ENCODE measurements at places on chromosomes 2 and 18.

DNA sequence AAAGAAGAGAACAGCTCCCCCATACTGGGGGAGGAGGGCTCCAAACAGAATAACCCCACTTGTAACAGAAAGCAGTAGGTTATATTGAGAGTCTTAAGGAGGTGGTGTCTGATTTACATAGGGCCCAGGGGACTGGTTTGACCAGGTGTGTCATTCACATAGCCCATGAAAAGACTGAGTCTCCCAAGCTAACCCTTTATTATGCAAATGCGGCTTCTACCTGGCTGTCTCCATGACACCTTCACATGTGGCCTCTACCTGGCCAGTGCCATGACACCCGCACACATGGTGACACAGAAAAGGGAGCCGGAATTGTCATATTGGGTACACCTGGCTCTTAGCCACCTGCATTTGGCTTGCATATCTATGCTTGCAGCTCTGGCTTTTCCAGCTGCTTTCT lies 1057.2 kb upstream of the PIK3C3 start:
- no peak for DNase-seq

- no peak for DNase-seq
These were observed 441.8 kb downstream of the NYAP2 start for GRCh38 chr2:225841314-225841713.

DNA sequence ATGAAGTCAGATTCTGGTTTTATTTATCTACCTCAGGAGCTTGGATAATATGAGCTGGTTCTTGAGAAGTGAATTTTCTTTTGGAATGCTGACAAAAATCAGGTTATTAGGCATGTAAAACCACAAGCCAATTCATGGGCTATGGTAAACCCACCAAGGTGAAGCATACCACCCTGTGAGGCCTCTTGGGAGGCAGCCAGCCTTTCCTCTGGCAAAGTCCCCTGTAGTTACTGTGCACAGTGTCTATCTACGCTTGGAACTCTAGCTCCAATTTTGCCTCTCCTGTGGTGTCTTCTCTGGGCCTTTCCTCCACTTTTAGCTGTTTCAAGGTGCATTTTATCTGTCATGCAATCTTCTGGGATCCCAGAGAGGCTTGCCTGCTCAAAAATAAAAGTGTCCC lies 242.7 kb upstream of the ZSWIM2 start:
- no peak for DNase-seq

DNA sequence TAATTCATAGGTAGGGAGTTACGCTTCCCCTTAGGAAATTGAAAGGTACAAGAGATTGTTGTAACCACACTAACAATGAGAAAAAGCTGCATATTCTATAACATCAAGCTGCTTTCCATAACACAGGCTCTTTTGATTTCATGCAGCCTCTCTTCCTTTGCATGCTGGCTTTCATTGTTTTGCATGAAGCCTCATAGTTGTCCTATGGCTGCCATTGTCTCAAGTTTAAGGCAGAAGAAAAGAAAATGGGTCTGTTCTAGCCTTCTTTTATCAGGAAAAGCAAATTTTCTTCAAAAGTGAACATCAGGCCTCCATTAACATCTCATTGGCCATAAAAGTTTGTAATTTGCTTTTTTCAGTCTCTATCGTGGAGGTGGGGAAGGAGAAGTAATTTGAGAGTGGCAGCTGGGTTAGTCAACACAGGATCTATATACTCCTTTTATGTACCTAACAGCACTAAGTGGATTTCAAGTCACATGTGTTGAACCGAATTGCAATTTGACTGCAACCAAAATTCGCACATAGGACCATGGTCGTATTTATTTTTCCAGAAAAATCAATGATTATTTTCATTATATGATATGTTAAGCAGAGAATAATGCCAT lies 248.5 kb upstream of the RND3 start:
- DNase-seq: no peak

GRCh38 chr2:121273116-121273515 lies 11.9 kb downstream of the TFCP2L1 start:
- DNase-seq: no peak

DNA sequence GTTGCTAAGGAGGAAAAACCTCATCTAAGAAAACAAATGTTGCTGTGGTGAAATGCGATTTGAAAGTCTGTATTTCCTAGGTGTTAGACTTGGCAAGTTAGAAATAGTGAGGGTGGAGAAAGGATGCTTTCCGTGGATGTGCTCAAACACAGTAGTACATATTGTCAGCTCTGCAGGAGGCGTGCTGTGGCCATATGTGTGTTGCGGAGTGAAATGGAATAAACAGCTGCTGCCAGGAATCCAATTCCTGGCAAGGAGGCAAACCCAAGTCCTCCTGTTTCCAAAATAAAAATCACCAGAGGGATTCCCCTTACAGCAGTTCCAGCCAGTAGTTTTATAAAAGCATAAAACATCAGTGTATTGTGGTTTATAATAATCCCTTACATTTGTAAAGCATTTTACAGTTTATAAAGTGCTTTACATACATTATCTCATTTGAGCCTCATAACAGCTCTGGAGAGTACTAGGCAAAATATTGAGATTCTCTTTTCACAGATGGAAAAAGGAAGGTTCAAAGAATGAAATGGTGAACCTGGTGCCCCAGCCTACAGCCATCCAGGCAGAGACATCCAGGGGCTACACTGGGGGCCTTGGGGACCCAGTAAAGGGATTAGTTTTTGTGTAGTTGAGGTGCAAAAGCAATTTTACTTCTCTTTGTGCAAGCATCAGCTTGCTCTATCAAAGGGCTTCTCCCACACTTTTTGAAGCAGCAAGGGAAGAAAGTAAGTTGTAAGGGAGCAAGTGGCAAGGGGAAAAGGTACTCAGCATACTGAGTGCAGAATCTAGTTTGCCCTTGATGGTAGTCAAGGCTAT lies 206.0 kb downstream of the AGPS start:
- DNase-seq: no peak

- no peak for DNase-seq
These were observed 491 bp downstream of the ALK start for GRCh38 chr2:29920631-29921559.

DNA sequence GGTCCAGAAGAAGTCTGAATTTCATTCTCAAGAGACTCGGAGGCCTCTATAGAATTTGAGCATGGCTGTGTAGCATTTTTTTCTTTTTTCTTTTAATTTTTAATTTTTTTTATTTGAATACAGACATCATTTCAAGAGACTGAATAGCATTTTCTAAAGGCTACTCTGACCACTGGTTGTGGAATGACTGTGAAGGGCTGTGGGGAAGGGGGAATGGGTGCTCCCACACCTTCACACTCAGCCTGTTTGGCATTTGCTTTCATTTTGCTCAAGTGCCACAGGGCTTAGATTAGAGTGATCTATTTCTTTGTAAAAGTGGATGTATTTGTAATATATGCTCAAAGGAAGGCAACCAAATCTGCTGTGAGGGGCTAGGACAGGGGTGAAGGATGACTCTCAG lies 142.0 kb upstream of the SPOPL start:
- DNase-seq: no peak

GRCh38 chr18:63708650-63709049 lies 5.9 kb downstream of the SERPINB11 start:
- no peak for DNase-seq

DNA sequence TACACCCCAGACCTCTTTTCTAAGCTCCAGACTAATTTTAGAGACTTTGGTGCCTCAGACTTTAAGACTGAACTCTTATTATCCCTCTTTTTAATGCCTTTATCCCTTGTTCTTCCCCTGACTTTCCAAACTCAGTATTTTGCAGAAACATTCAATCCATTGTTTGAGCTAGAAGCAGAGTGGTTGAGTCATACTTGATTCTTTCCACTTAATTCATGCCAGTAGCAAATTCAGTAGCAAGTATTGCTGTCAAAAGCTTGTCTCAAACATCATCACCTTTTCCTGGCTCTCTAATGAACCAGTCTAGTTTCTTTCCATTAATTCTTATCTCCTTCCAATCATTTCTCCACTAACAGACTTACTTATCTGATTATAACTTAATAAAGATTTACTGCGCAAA lies 699.7 kb upstream of the ZNF804A start:
- DNase-seq: no peak

DNA sequence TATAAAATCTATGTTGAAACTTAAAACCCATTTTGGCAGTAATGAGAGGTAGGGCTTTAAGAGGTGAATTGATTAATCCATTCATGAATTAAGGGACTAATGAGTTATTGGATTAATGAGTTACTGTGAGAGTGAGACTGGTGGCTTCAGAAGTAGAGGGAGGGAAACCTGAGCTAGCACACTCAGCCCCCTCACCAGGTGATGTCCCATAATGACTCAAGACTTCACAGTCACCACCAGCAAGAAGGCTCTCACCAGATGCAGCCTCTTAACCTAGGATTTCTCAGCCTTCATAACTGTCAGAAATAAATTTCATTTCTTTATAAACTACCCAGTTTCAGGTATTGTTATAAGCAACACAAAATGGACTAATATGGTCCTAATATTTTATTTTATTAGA lies 621.7 kb upstream of the ACVR2A start:
- no peak for DNase-seq

GRCh38 chr2:99811544-99811943 lies 321.7 kb upstream of the REV1 start:
- no peak for DNase-seq

GRCh38 chr2:147607379-147607778 lies 237.4 kb upstream of the ACVR2A start:
- DNase-seq: no peak

DNA sequence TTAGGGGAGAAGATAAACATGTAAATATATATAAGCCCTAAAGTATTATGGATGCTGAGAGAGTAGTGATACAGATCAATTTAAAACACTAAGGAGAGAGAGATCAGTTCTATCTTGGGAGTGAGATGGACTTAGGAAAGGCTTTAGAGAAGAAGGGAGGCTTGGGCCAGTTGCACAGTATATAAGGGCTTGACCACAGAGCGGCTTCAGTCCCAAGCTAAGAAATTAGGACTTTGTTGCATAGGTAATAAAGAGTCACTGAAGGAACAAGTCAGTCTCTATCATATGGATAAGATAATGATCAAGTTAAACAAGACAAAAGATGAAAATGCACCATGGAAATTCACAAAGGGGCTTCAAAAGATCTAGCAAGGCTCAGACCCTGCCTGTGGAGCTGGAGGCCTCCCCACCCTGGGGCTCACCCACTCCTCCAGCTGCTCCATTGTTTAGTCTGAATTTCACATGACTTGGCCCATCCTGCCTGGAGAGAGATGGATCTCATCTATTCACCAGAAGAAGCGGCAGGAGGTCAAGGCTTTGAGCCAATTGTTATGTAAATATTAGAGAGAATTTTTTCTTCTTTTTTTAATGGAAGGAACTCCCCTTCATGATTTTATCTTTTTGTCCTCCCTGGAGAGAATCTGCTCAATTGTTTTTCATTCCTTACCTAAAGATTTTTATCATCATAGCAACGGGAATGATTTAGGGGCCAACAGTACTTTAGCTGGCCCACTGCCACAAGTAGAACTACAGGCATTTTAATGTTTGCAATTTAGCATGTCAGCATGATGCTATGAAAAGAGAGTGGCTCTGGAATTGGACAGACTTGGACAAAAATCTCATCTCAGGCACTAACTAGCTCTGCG lies 44.0 kb downstream of the GYPC start:
- no peak for DNase-seq

DNA sequence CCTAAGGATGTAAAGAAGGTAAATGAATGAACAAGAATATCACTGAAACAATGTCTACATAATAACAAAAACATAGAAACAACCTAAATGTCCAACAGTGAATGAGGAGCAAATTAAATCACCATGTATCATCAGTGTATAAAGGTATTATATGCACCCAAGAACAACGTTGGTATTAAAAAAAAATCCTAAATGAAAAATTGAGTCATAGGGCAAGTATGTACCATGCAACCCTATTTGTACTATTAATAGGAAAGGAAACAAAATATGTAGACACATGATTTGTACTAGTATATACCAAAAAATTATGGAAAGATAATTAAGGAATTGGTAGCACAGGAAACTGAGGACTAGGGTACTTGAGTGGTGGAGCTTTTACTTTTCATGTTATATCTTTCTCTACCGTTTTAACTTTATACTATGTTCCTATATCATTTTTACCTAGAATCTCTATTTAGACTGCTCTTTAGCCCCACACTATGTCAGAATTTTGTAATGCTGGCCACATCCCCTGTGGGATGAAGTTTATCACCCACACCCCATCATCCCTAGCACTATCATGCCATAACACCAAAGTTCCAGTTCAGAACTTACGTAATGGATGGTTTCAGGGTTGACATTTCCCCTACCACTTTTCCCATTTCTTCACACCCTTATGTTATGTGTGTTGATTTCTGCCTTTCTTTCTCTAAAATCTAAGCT lies 25.6 kb downstream of the IKZF2 start:
- no peak for DNase-seq

GRCh38 chr2:18987016-18987415 lies 371.4 kb downstream of the OSR1 start:
- no peak for DNase-seq

- DNase-seq: no peak
These were observed 815.7 kb downstream of the ERBB4 start for GRCh38 chr2:211722928-211723327.

DNA sequence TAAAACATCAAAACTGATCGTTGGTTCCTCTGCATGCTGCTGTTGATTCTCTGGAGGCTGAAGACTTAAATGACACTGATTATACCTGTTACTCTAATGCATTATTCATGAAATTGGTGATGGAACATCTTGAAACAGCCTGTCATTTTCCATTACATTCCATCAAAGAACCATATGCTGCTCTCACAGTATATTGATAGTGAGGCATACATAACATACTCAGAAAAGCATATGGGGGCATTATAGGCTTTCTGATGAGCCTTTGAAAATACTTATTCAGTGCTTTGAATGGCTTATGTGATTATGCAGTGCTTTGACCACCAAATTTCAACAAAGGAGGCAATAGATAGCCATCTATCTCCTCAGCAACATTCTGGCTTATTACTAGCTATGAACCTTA lies 392.1 kb downstream of the CDH19 start:
- no peak for DNase-seq

- no peak for DNase-seq
These were observed 17.6 kb upstream of the TMEM247 start for GRCh38 chr2:46461709-46462171.

- no peak for DNase-seq
These were observed 4.3 kb downstream of the POLR2D start for GRCh38 chr2:127853671-127854070.

DNA sequence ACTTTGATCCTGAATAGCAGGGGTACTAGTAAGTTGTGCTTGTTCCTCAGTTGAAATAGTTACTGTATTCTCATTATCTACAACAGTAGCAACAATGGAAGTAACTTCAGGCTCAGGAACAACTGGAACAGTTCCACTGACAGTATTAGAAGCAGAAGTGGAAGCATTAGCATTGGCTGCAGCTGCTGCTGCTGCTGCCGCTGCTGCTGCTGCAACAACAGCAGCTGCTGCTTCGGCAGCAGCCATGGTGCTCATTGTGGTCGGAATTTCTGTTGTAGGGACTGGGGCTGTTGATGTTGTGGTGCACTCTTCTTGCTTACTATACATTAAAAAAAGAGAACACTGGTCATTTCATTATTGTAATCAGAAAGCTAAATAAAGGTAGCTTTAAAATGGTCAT lies 40.8 kb downstream of the PRPF40A start:
- DNase-seq: no peak

GRCh38 chr18:29259838-29260237 lies 1082.9 kb upstream of the CDH2 start:
- DNase-seq: no peak

- DNase-seq: no peak
These were observed 57.7 kb downstream of the ASAP2 start for GRCh38 chr2:9264301-9264700.
